ENCODE measurements at places on chromosomes 7 and 10. TPM values are rescaled to one million over a fixed set of nuclear protein-coding genes. Genes with fewer than 3 reads are reported as not detected.

DNA sequence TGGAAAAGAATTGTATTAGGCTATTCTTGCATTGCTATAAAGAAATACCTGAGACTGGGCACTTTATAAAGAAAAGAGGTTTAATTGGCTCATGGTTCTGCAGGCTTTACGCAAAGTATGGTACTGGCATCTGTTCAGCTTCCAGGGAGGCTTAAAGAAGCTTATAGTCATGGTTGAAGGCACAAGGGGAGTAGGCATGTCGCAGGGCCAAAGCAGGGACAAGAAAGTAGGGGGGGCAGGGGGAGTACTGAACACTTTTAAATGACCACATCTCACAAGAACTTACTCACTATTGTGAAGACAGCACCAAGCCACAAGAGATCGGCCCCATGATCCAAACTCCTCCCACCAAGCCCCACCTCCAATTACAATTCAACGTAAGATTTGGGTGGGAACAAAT lies 152.5 kb upstream of the PHF14 start:
- DNase-seq, result no peak

- DNase-seq, result no peak
Observed at GRCh38 chr7:116439005-116439404, 60.5 kb upstream of the CAV2 start.

DNA sequence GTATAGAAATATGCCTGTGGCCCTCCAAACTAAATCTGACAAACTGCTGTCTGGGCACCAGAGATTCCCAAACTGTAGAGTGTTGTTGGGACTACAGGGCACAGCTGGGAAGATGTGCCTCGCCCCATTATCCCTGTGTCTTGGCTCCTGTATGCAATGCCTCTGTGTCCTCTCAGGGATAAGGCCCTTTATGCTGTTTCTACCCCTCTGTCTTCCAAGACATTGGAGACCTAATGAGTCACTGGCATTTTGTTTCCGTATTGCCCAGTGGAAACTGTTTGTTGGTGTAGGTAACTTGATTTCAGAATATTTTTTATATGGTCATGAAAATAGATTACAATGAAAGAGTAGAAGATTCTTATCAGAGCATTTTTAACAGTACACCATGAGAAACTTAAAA lies 183.2 kb downstream of the GLI3 start:
- DNase-seq, result no peak

GRCh38 chr10:53003094-53003493 lies 230.5 kb upstream of the MBL2 start:
- no peak for DNase-seq

Gene PTPRE
- 46.0 TPM for total RNA-seq

GRCh38 chr7:17580141-17580540 lies 281.7 kb downstream of the AHR start:
- DNase-seq, result no peak

DNA sequence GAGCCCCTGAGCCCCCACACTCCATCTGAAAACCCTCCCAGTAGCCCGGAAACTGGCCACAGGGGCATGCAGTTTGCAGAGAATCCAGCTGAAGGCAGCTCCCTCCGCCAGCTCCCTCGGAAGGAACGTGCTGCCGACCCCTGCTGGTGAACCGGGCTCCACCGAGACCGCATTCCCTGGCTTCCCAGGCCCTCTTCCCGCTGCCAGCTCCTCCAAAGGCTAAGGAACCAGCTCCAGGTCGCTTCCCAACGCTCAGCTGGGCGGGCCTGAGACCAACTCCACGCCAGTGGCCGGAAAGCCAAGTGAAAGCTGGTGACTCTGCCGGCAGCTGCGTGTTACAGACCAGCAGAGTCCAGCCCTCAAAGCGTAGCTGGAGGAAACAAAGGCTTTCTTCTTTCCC lies 35.8 kb downstream of the GPER1 start:
- peak; percentile 94 for DNase-seq

DNA sequence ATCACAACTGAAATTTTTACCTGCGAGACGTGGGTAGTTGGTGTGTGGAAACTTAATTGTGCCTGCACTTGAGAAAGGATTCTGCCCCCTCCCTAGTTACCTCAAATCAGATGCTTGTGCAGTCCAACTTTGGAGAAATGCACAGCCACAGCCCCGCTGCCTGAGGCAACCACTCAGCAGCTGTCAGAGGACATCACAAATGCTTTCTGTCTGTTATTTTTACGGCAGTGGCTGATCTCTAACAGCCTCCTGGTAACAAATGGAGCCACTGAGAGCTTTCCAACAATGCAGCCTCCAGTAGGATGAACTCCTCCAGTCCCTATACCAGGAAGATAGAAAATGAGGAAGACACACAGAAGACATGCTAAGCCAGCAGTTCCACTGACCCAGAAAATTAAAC lies 712.2 kb upstream of the GHITM start:
- no peak for DNase-seq

Gene CTAGE8
- total RNA-seq, result 1.2 TPM

DNA sequence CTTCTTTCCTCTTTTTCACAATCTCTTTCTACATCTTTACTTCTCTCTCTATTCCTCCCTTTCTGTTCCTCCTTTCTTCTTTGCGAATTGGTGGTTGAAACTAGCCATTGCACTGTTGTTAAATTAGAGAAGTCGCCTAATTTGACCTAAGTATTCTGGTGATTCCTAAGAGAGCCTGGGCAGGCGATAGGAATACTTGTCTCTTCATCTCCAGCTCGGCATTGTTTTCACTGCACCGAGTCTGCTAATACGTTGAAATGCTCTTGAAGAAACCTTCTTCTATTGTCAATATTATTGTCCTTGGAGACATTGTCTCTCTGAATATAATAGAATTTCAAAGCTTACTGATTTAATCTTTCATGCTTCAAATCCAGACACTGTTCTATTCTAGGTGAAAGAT lies 31.7 kb downstream of the KCND2 start:
- no peak for DNase-seq

DNA sequence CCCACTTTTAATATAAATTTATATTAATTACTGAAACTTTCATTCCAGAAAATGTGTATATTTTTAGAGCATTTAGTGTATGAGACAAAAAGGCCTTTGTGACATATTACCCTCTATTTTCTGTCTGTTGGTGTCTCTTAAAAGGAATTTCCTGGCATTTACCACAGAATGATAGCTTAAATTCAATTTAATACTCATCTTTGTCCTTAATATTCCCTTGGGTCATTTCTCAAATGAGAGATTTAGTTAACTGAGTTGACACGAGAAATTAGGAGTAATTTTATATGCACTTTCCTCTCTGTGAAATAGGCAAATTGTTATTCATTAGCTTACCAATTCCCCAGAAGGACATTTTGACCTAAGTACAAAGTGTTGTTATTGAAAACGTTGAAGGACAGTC lies 101.7 kb upstream of the CTTNBP2 start:
- DNase-seq, result no peak

Gene ASZ1
- not detected for total RNA-seq

GRCh38 chr10:74328388-74328787 lies 177.4 kb downstream of the ADK start:
- no peak for DNase-seq

DNA sequence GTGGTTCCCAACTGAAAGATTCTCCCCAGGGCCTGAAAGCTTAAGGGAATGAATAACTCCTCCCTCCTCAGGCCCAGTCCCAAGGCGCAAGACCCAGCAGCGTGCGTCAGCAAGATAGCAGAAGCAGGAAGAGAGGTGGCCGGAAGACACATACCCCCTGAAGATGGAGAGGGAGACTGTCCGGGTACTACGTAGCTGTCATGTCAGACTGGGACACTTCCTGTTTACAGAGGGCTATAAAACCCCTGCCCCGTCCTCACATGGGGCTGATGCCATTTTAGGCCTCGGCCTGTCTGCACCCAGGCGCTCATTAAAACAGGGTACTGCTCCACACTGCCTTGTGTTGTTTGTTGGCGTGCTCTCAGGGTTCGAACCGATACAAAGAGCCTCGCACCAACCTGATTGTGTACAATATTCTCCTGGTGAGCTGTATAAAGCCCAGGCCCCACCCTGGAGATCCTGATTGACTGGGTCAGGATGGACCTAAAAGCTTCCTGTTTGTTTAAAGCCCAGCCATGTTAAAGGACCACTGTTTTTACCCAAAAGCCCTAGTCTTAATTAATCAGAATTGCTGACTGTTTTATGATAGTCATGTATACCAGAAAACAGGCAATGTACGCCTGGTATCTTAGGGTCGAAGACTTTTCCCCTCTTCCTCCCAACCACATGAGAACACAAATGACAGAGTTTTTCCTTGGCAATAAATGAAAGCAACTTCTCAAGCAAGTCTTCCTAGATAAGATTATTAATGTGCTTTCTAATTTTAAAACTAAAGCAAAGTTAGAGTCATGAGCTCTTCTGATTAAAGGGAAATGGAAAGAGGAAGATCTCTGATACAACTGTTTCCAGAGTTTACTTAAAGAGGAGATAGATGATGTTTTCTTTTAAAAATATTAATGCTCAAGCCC lies 251.5 kb downstream of the DOCK4 start:
- DNase-seq, result no peak

Gene NXPH1
- not detected for total RNA-seq

- no peak for DNase-seq
Observed at GRCh38 chr7:81721437-81721836, 48.4 kb downstream of the HGF start.

Gene DYNC1I1
- 13.3 TPM for total RNA-seq

GRCh38 chr7:41206267-41206666 lies 496.6 kb downstream of the INHBA start:
- no peak for DNase-seq

GRCh38 chr7:34177476-34177875 lies 272.1 kb downstream of the BMPER start:
- no peak for DNase-seq

Gene STK31
- total RNA-seq, result 0.94 TPM

DNA sequence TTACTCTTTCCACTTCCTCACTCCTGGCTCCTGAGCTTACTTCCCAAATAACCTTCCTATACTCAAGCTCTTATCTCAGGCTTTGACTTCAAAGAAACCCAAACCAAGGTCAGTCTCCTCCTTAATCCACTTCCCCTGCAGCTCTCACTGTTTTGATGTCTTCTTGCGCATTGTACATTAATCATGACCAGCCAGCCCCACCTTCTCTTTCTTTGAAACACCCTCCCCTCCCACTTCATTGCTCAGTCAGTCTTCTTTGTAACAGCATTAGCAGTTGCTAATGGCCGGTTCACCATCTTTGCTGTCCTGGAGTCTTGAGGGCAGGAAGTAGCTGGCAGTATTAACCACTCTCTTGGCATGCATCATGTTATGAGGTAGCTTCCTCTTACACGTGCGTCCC lies 57.9 kb upstream of the CHCHD3 start:
- DNase-seq, result no peak

DNA sequence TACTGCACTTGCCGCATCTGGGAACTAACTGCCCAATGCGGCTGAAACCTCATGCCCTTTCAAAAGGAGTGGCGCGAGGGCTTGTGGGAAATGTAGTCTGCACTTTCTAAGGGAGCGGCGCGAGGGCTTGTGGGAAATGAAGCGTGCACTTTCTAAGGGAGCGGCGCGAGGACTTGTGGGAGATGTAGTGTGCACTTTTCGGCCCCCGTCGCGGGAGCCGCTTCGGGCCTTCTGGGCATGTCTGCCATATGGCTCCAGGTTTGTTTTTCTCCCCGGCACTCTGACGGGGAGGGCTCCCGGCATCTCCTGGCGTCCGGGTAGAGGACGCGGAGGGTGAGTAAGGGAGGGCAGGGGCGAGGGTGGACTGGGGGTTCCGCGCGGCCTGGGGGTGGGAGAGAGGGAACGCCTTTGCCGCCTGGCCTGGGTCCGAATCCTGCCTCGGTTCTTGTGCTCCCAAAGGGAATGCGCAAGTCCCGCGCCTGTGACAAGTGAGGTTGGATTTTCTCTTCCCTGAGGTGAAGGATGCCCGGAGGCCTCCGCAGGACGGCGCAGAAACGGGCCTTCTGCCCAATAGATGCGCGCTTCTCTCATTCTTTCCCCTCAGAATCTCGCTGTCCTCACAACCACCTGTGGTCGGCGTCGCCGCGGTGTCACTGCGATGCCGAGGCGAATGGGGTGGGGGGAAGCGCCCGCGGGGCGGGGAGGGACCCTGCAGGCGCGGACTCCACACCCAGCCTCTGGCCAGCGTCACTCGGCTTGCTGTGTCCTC lies at the start of gene ZNF37A:
ZNF37A (plus strand) TSS at position 180 of the 769 bp plus-strand sequence. CDS start 2,281 bp downstream, outside the sequence.
- peak; percentile 96 for DNase-seq

Gene PALS2
- 57.3 TPM for total RNA-seq

Gene SMC3
- total RNA-seq, result 33.1 TPM

DNA sequence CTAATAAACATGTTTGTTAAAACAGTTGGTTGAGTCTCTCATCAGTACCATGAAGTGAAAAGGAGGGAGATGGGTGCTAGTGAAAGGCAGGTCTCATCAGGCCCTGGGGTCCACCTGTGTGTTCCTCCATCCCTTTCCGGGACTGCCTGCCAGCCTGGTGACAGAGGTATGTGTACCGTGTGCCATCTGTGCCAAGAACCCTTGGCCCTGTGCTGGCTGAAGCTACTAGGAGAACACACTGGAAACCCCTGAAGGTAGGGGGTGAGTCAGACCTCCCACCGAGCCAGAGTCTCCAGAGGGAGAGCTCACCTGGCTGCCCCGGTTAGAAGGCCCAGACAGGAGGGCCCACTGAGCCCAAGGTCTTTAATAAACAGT lies 2.3 kb downstream of the DDIT4 start:
- DNase-seq, result no peak

DNA sequence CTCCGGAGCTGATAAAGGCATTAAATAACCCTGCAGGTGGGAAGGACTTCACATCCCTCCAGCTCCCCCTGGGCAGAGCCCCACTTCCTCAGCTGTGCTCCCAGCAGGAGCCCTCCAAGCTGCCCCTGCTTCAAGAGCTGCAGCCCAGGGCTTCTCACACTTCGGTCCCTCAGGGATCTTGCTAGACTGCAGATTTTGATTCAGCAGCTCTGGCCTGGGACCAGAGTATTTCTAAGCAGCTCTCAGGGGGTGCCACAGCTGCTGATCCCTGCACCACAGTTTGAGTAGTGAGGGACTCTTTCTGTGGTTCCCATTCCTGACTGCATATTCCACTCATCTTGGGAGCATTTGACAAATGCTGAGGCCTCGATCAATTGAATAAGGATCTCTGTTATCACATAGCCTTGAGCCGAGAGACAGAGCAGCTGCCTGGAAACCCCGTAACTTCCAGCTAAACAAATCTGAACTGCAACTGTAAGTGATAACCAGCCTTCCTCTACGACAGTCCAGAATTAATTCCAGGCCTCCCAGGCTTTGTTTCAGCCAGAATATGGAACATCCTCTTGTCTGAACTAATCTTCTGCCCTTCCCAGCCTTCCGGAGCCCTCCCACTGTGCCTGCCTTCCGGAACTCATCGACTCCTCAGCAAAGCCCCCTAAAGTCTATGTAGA lies 161.4 kb downstream of the CCDC3 start:
- no peak for DNase-seq

GRCh38 chr10:662223-662605 lies 27.3 kb downstream of the DIP2C start:
- no peak for DNase-seq
